ENCODE measurements at places on chromosomes 2 and 18.
A peak's percentile ranks its signal among the peaks of the same experiment; 100 is the strongest.

- DNase-seq = no peak
Observed at GRCh38 chr2:234166531-234166930, 116.0 kb downstream of the SPP2 start.

GRCh38 chr2:38076152-38076709, 280 bp upstream of the CYP1B1 start:
- DNase-seq = no peak

- no peak for DNase-seq
Observed at GRCh38 chr2:151337643-151338042, 19.7 kb upstream of the TNFAIP6 start.

GRCh38 chr2:166373105-166373504, 2.6 kb downstream of the SCN9A start:
- DNase-seq = no peak

- DNase-seq = no peak
Observed at GRCh38 chr18:28041366-28041765, 135.6 kb downstream of the CDH2 start.

DNA sequence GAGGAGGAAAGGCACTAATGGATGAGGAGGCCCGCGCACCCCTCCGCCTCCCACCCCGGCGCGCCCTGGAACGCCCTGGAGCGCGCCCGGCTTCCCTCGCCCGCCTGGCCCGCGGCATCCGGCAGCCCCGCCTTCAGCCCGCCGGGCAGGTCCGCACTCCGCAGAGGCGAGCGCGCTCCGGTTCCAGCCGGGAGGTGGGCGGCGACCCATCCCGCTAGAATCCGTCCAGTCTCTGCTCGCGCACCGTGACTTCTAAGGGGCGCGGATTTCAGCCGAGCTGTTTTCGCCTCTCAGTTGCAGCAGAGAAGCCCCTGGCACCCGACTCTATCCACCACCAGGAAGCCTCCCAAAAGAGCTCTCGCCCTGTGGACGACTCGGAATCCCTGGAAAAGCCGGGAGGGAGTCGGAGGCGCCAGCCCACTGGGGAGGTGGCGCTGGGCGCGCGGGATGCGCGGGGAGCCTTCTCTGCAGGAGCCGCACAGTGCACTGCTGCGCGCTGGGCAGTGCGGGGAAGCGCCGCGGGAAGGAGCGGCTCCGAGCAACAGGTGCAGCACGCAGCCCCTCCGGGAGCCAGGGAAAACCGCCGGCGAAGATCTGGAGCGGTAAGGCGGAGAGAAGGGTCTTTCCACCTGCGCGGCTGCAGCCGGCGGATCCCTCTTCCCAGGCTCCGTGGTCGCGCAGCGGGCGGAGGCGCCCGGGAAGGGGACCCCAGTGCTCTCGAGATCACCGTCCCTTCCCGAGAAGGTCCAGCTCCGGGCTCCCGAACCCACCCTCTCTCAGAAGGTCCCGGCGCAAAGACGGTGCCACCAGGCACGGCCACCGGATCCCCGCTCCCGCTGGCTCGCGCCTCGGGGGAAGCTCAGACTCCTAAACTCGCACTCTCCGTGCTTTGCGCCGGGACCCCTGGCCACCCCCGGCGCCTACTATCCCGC, at the start of gene GALR1:
TSS of gene GALR1 (plus strand) at position 280 of the 932 bp plus-strand sequence. CDS start 701 bp downstream, outside the sequence.
- DNase-seq = no peak

GRCh38 chr2:224523626-224524577, 61.3 kb downstream of the CUL3 start:
- no peak for DNase-seq

GRCh38 chr2:39913648-39914461, 134.8 kb upstream of the THUMPD2 start:
- DNase-seq = no peak

GRCh38 chr2:122491011-122491410, 735.6 kb downstream of the TSN start:
- DNase-seq = no peak

DNA sequence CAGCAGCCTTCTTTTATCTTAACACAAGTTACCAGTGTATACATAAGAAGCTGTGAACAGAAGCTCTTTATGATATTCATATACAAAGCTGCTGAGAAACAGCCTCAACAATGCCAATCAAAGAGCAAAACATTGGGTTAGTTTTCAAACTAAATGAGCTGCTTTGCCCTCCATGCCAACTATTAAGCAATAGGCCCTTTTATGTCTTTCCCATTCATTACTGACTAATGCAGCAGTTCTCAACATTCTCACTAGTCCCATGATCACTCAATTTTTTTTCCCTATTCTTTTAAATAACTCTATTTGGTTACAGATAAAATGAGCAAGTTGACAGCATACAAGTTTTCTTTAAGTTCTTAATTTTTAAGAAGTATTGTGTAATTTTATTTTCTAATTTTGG, 57.9 kb upstream of the FRZB start:
- DNase-seq = no peak

- no peak for DNase-seq
Observed at GRCh38 chr2:176917-177316, 86.9 kb downstream of the SH3YL1 start.

- DNase-seq = no peak
Observed at GRCh38 chr2:215751200-215751910, 262.0 kb downstream of the MREG start.

DNA sequence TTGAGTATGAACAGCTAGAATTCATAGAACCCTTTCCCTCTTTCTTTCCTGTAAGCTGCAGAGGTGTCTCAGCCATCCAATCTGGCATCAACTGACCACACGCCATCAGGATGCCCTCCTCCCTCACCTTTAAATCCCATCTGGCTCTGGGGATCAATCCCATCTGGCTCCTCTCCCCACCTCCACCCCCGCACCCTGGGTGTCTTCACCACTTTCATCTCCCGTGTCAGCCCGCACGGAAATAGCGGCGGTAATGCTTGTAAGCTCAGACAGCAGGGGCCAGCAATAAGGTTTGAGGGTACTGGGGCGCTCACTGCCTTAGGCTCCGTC, 508 bp upstream of the TUBA4B start:
- peak; percentile 18 for DNase-seq

DNA sequence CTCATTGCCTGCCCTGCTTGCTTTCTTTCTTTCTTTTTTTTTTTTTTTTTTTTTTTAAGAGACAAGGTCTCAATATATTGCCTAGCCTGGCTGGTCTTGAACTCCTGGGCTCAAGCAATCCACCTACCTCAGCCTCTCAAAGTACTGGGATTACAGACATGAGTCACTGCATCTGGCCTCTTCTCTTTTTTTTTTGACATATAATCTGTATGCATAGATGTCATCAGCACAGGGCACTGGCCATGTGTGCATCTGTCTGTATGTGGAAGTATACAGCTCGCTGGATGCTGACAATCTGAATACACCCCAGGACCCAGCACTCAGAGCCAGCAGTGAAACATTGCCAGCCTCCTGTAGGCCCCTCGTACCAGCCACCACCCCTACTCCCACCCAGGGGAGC, 49.5 kb downstream of the TFCP2L1 start:
- no peak for DNase-seq

DNA sequence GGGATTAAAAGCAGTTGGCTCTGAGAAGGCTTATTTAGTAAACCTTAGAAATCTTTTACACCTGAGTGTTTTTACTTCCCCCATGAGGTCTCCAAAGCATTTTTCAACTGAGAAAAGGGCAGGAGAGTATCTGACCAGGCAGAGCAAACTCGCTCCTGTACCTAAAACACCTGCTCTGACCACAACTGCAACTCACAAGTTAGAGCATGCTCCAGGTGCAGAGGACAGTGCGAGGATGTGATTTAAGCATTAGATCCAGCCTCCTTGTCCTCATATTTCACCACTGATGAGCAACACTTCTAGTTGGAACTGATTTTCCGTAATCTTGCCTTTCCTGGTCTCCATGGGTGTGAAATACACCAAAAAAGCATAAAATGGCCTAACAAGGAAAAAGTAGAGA, 34.5 kb upstream of the TBC1D8 start:
- DNase-seq = no peak

DNA sequence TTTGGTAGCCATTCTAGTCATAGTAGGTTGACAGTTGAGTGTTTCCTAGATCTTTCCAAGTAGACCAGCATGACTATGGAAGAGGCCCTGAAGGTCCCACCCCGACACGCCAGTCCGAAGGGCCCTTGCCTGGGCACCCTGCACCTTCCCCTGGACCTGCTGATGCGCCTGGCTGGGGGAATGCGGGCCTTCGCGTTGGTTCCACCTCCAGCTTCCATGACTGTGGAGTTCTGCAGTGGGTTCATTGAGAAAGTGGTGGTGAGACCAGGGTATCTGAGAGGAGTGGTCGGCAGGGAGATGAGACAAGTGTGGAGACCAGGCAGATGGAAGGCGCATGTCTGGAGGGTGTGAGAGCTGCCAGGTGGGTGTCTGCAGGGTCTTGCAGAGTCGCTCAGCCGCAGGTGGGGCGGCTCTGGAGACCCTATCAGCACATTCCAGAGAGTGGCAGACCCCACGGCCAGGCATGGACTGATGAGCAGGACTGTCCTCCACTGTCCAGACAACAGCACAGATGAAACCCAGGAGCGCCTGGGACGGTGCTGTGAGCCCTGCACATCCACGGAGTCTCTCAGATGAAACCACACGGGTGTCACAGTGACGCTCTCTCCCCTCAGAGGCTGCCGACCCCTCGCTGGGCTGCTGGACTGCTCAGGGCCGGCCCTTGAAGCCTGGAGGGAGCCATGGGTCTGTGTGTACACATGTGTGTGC, 182.5 kb upstream of the HDAC4 start:
- no peak for DNase-seq

GRCh38 chr2:88580088-88580487, 47.2 kb downstream of the EIF2AK3 start:
- no peak for DNase-seq

DNA sequence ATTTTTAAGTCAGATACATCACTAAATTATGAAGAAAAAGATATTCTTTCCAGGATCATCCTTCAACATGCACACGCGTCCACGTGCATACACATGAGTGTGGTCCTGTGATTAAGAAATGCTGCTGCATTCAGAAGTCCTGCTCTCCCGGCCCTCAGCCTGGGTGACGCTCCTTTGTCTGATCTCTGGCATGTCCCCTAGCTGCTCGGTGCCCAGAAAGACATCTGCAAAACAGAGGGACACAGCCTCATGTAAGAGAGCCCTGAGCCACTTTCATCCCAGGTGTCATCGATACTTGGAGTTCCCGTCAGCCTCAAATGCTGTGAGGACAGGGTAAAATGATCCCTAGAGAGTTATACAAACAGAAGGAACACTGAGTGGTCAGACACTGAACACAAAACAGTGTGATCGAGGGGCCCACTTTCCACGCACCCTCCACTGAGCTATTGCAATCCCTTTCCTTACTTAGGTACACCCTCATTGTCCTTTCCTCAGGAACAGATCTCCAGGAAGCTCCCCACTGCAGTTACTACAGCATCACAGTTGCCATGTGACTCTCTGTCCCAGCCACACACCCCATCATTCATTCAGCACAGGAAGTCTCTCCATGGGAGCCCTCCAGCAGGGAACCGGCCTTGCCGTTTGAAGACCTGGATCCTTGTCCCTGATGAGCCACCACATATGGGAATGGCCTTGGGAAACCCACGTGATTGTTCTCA, 32.1 kb downstream of the CRACDL start:
- DNase-seq = no peak

GRCh38 chr2:194363295-194363694, 1293.7 kb upstream of the SLC39A10 start:
- DNase-seq = no peak

- DNase-seq = peak; percentile 1
Observed at GRCh38 chr2:45699032-45699658, 47.7 kb downstream of the PRKCE start.

DNA sequence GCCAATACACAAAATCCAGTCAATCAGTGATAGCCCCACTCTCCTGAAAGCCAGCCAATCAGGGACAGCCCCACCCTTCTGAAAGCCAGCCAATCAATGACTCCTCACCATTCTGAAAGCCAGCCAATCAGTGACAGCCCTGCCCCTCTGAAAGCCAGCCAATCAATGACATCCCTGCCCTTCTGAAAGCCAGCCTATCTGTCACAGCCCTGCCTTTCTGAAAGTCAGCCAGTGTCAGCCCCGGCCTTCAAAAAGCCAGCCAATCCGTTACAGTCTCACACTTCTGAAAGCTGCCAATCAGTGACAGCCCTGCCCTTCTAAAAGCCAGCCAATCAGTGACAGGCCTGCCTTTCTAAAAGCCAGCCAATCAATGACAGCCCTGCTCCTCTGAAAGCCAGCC, 95.9 kb upstream of the HDAC4 start:
- no peak for DNase-seq

DNA sequence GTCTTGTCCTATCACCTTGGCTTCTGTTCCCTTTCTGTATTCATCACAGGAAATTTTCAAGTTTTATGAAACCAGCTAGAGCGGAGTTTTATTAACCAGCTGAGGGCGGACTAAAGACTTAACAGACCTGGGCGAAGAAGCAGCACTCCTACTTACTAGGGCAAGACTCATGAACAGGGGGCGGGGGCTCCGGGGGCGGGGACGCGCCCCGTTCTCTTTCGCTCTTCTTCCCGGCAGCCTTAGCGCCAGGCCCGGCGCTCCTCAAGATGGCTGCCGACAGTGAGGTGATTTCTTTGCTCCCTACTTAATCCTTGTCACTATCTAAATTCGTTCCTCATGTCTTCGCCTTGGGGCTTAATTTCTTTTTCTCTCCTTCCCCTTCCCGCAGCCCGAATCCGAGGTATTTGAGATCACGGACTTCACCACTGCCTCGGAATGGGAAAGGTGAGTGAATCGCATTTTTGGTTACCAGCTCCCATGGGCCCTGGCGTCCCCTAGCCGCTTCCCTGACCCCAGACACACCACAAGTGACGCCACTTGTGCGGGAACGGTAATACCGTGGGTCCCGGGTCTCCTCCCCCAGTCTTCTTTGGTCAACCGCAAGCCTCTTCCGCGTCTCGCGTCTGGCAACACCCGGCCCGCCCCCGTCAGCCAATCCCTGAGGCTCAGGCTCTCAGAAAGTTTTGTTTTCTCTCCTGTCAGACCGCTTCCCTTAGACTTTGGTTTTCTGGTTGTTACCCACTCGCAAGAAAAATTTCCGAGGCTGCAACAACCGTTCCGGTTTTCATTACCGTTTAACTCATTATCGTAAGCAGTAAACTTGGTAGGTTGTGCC, at the start of gene RAB3GAP1:
TSS of gene RAB3GAP1 (plus strand) at position 251 of the 835 bp plus-strand sequence. CDS start at position 267, 16 bp downstream.
- DNase-seq = peak; percentile 88

DNA sequence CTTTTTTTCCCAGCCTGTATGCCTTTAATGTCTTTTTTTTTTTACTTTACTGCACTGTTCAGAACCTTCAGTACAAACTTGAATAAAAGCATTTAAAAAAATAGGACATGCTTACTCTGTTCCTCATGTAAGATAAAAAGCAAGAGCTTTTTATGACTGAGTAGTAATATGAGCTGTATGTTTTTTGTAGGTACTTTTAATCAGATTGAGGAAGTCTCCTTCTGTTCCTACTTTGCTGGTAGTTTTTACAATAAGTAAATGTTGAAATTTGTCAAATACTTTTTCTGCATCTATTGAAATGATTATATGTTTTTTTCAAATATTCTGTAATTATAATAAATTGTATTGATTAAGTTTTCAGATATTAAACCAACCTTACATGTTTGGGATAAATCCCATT, 189.8 kb downstream of the FAM210A start:
- DNase-seq = no peak

- DNase-seq = no peak
Observed at GRCh38 chr2:229296536-229296935, 25.4 kb upstream of the PID1 start.

Measured in stimulated activated CD8-positive, alpha-beta memory T cell treated with anti-CD3 and anti-CD28 coated beads, Interleukin-15, amount 100 ng/mL, for 4 hours (primary cell).